Activated T-helper 1 cell treated with anti-CD3 and anti-CD28 coated beads, Interleukin-12 subunit alpha, Interleukin-12 subunit beta, Interleukin-2, Interleukin-4 antibody, amounts not matched to agents 30 ng/mL and 10 ng/mL and 1 ng/mL, durations not matched to agents 14 hours and 24 hours and 36 hours (primary cell): ENCODE measurements at places on chromosomes 3 and 15. TPM values are rescaled to one million over a fixed set of nuclear protein-coding genes. Genes with fewer than 3 reads are reported as not detected.

Gene BUB1B
- 71.0 and 76.1 TPM in 2 replicates for total RNA-seq

Gene MUC4
- 1.6 and 2.4 TPM in 2 replicates for total RNA-seq

GRCh38 chr3:190616637-190617036, 102.8 kb downstream of the IL1RAP start:
- DNase-seq = no peak
- no peaks in the 10 kb centered on the region for H3K27me3 ChIP-seq
- H3K4me1 ChIP-seq = peaks cover 85% of the 10 kb centered on the region
- H3K36me3 ChIP-seq = peaks cover 42% of the 10 kb centered on the region

- no peak overlapping the region for H3K27ac ChIP-seq
- H3K36me3 ChIP-seq = peaks cover 1% of the 10 kb centered on the region
- no peak for DNase-seq
- H3K4me1 ChIP-seq = peaks cover 71% of the 10 kb centered on the region
- no peak overlapping the region for H3K4me3 ChIP-seq
These were observed 36.0 kb upstream of the MBNL1 start for GRCh38 chr3:152232679-152233078.

DNA sequence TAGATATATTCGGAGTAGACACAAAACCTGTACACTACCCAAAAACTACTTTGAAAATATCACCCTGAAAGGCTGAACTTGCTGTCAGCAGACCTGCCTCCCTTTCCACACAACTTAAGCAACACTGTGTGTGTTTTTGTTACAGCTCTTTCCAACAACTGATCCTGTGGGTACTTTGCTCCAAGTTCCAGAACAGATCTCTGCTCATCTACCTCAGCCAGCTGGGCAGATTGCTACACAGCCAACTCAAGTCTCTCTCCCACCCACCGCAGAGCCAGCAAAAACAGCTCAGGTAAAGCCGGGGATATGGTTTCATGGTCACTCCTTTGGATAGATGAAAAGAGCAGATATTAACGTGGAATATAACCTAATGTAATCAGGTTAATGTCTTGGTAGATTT, 19.7 kb upstream of the SLC22A13 start:
- H3K4me1 ChIP-seq = peaks cover 8% of the 10 kb centered on the region
- peaks cover 27% of the 10 kb centered on the region for H3K36me3 ChIP-seq
- no peak overlapping the region for H3K4me3 ChIP-seq
- no peaks in the 10 kb centered on the region for H3K27me3 ChIP-seq
- peak overlapping the region; percentile 32 for H3K27ac ChIP-seq
- no peak for DNase-seq
